T47D (cell line): ENCODE measurements at places on chromosomes 13 and 19.

DNA sequence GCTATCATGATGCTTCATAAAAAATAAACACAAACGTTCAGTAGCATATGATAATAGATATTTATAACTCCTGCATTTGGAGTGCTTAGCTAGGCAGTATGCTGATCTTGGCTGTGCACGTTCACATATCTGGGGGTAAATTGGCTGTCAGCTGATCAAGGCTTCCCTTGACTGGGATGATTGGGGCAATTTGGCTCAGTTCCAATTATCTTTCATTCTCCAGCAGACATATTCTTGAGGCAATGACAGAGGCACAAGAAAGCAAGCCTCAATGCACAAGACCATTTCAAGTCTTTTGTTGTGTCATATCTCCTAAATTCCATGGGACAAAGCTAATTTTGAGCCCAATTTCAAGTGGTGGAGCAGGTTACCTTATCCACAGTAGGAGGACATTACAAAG, 142.0 kb downstream of the DLEU7 start:
- DNase-seq, result no peak

- no peak for DNase-seq
These were observed 281.6 kb downstream of the ZNF536 start for GRCh38 chr19:30653646-30654386.

DNA sequence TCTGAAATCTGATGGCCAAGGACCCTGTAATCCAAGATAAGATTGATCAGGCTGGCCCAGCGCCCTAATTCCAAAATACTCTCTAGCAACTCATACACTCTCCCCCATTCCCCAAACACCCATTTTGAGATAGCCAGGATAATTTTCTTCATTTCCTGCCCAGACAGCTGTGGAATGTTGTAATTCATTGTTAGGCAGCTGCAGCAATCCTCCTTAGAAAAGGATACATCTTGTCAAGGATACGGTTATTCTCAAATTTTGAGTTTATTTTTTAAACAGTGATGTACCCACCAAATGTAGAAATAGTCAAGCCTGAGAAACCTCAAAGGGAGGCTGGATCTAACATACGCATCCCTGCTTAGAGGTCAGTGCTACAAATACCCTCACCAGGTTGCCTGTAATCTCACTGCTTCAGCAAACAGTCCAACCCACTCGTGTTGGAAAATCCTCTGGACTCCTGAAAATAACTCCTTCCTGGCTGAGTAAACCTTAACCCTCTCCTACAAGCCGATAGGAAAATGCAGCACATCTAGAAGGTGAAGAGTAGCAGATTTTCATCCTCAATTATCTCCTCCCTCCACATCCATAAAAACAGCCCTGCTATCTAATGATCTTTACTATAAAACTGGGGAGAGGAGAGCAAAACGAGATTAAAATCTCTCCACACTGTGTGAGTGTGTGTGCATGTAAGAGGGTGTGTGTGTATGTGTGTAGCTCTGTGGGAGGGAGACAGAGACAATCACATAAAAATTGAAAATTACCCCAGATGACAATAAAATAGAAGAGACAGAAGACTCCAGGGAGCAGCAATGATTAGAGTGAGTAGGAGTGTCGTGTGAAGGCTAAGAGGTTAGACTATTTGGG, 683.1 kb downstream of the DIAPH3 start:
- DNase-seq, result no peak

GRCh38 chr19:20077791-20078463, at the start of gene ZNF90:
TSS of gene ZNF90 (plus strand) at chr19:20078000. CDS start at chr19:20078133, 133 bp downstream.
- peak; percentile 98 for DNase-seq

- no peak for DNase-seq
These were observed 11.5 kb downstream of the CEACAM16 start for GRCh38 chr19:44710483-44710882.

DNA sequence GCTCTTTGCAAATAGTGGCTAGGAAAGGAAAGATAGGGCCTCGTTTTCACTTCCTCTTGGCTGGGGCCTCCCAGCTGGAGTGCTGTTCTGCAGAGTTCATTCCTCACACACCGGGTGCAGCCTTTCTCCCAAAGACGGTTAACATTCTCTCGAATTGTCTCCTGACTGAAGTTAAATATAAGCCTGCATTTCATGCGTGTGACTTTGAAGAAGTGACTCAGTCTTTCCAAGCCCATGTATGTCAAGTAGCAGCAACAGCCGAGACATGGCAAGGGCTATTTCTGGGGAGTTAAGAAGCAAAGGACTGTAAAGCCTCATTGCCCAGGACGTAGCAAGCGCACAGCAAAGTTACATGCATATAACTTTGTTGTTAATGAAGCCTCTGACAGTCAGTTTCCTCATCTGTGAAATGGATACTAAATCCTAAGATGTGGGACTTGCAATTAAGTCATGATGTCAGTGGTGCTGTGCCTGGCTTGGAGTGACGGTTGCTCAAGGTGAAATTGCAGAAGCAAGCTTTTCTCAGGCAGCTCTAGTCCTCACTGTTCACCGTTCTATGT, 502.4 kb downstream of the MYO16 start:
- no peak for DNase-seq

DNA sequence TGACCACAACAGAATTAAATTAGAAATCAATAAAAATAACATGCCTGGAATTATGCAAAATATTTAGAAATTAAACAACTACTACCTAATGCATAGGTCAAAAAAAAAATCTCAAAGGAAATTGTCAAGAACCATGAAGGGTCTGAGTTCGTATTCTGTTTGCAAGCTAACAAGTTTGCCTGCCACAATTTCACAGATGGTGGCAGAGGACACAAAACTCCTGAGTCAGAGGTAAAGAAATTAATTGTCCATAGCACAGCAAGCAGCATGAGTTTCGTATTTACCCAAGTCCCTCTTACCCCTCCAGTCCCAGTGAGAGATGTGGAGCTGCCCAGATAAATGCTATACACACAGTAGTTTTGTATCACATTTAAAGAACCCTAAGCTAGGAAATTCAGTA, 675.9 kb downstream of the UQCRFS1 start:
- no peak for DNase-seq

GRCh38 chr13:104318121-104318520, 1251.9 kb upstream of the SLC10A2 start:
- peak; percentile 54 for DNase-seq

GRCh38 chr13:20461860-20462532, 63.7 kb downstream of the CRYL1 start:
- DNase-seq, result no peak
